ENCODE measurements at places on chromosomes 6 and 20. TPM values are rescaled to one million over a fixed set of nuclear protein-coding genes. Genes with fewer than 3 reads are reported as not detected.

Gene PPP1R10
- polyA plus RNA-seq, result 20.8 TPM

Gene CLIC5
- 1.3 TPM for polyA plus RNA-seq

GRCh38 chr20:45340951-45341350 is 7.3 kb downstream of the SDC4 start:
- no peak for DNase-seq

Gene CDC40
- polyA plus RNA-seq, result 23.7 TPM

GRCh38 chr6:38020593-38020992 is 201.1 kb downstream of the ZFAND3 start:
- DNase-seq, result no peak

DNA sequence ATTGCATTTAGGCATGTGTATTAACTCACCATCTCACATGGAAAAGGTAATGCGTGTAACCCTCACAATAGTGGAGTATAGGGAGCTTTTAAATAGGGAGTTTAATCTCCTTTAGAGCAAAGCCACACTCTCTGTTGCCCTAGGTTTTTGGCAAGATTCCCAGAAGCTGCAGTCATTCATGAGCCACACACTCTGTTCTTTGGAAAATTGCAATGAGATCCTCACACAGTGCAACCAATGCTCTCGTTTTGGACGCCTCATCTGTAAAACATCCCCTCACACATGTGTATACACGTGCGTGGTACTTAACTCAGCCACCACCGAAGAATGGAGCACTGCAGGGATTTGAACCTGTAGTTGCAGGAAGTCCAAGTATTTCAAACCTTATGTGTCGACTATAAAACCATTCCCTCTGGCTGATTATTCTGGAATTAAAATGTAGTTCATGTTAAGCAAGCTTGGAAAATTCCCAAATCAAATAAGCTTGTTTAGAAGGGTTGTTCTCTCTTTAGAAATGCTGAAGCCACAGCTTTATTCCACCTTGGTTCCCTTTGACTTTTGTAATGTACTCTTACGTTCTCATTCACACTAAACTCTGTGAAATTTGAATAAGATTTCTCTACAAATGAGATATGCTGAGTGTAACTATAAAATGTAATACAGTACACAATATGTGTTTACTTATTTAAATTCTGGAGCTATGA is 489.8 kb upstream of the MANEA start:
- no peak for DNase-seq

Measured in CD4-positive, CD25-positive, alpha-beta regulatory T cell (primary cell).